Right cardiac atrium (tissue), 5 donors: ENCODE measurements at places on chromosomes 2 and 18. TPM values are rescaled to one million over a fixed set of nuclear protein-coding genes. Genes with fewer than 3 reads are reported as not detected.

Gene EMILIN1
- polyA plus RNA-seq: 30.0 TPM

Gene LRATD1
- 1.9 TPM for polyA plus RNA-seq

Gene C2orf66
- polyA plus RNA-seq: 0.07 TPM

Gene SP140
- polyA plus RNA-seq: 0.36 TPM

Gene CHRNG
- polyA plus RNA-seq: not detected

Gene LYG1
- 0.84 TPM for polyA plus RNA-seq

Gene CHRND
- polyA plus RNA-seq: 0.09 TPM

Gene REG1B
- polyA plus RNA-seq: 0.20 TPM

Gene EFR3B
- polyA plus RNA-seq: 2.9 TPM

Gene FIGN
- 2.7 TPM for polyA plus RNA-seq

Gene LRRC30
- polyA plus RNA-seq: not detected

Gene OR6B2
- polyA plus RNA-seq: not detected

Gene AOX1
- 7.2 TPM for polyA plus RNA-seq

Gene GNAL
- polyA plus RNA-seq: 3.5 TPM

Gene ITGB6
- polyA plus RNA-seq: 0.32 TPM

Gene KCNK3
- polyA plus RNA-seq: 29.3 TPM

Gene PID1
- 9.1 TPM for polyA plus RNA-seq

Gene RESP18
- not detected for polyA plus RNA-seq

Gene SERPINB7
- not detected for polyA plus RNA-seq

Gene ING5
- polyA plus RNA-seq: 25.6 TPM

Gene MTCL1
- 6.1 TPM for polyA plus RNA-seq

Gene ATRAID
- 256 TPM for polyA plus RNA-seq

Gene STPG4
- polyA plus RNA-seq: not detected

Gene SGPP2
- polyA plus RNA-seq: 4.7 TPM

Gene ABCG8
- not detected for polyA plus RNA-seq

Gene RIT2
- polyA plus RNA-seq: not detected
